ENCODE measurements at places on chromosomes 12 and 14.
A peak's percentile ranks its signal among the peaks of the same experiment; 100 is the strongest.

DNA sequence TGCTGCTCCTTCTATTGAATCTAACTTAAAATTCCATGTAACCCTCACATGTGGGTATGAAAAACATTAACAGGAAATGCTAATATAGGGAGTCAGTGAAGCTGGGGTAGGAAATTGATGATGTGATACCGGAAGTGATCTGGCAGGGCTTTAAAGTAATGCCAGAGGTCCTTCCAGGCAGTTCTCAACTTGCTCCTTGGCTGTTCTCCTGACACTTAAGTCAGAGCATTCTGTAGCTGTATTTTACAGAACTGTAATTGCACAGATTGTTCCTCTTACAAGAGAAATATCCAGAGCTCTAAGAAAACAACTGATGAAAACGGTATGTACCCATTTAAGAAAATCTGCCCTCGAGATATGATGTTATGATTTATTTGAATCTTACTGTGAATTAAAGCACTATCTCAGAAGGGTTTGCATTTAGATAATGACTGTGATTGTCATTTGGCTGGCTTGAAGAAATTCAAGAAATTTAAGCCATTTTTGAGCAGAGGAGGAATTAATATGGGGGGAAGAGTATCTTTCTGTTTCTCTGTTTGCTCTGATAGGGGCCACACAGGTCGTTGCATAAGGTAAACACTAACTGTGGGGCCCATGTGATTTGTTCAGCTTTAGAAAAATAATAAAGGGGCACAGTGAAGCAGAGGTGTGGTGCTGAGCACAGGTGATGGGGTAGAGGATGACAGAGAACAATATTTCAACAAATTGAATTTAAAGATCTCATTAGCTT is 88.4 kb downstream of the BBS10 start:
- DNase-seq, result no peak

DNA sequence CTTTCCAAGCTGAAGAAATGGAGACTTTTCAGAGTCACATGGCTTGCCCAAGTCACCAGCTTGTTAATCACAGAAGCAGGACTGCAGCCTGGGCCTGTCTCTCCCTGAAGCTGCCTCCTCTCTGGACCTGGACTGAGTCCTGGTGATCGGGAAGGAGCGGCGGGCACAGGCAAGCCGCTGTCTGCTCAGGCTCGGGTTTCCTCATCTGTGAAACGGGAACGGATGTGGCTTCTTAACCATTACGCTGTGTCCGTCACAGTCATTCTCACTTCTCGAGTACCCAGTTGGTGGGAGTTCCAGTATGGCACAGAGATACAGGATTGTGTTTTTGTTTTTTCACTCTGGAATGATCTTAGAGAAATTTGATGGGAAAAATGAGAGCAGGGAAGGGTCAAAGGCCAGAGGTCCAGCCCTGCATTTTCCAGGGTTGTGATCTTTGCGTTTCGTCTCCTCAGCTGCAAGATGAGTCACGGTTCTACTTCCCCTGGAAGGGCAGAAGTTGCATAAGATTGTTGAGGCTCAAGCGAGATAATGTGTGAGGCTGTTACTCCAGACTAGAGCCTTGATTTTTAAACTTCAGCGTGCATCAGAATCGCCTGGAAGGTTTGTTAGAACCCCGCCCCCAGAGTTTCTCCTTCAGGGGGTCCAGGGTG is 7.6 kb upstream of the LRTM2 start:
- no peak for DNase-seq

DNA sequence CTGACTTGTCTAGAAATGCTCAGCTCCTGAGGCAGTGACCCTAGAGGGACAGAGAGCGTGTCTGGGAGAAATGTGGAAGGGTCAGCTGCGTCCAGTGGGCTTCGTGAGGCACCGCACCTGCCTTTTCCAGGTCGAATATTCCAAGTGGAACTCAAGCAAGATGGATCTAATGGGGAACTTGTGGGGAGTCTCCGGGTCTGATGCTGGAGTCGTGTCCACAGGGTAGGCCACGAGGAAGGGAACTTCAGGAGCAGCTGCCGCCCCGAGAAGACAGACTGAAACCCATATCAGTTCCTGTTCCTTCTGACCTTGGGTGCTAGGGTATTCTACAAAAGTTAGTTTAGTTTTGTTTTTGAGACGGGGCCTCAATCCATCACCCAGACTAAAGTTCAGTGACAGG is 67.5 kb downstream of the TNFAIP2 start:
- no peak for DNase-seq

DNA sequence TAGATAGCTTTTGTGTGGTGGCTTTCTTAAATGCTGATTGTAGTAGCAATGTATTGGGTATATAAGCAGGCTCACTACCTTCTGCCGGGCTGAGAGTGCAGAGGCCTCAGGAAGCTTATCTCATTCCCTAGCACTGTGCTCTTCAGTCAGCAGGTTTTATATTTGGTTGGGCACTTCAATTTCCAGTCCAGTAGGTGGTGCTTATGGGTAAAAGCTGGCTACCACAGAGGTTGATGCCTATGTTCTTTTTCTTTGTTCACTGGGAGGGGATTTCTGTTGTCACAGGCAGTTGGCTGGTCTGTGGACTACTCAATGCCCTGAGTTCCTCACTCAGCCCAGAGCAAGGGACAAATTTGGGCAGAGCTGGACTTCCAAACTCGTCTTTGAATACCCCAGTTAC is 43.0 kb upstream of the GLIPR1 start:
- no peak for DNase-seq

- DNase-seq, result no peak
Observed at GRCh38 chr12:111224186-111225066, 144.5 kb downstream of the PHETA1 start.

DNA sequence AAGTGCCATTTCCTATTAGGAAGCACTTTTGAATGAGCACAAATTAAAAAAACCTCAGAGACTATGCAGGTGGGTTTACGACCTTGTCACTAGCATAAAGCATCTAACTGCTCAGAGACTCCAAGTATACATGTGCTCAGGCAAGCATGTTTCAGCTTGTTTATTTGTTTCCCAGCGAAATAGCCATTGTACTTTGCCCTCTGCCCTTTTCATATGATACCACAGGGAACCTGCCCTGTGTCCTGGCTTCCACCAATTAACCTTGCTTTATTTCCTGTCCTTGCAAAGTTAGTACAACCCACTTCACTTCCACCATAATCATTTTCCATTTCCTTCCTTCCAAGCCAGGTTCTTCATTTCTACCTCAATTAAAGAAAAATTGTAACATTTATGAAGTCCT is 194.9 kb downstream of the DUSP6 start:
- DNase-seq, result no peak

DNA sequence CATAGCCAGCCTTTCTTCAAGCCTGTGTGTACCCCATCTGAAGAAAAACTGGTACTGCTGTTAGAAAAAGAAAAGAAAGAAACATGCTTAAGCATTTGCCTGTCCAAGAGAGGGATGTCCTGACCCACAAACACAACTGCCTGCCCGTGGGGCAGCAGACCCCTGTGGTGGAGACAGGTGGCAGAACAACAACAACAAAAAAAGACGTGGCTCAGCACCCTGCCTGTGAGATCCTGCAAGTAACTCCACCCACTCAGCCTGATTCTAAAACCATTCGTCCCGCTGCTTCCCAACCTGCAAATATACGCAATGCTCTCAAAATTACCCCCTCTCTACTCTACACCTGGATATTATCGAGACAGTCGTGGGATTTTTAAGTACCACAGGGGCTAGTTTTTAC is 64.9 kb upstream of the ZDHHC17 start:
- no peak for DNase-seq

GRCh38 chr12:80422550-80422949 is 21.5 kb upstream of the PTPRQ start:
- DNase-seq, result no peak

GRCh38 chr12:74791365-74791764 is 253.7 kb downstream of the ATXN7L3B start:
- DNase-seq, result no peak

DNA sequence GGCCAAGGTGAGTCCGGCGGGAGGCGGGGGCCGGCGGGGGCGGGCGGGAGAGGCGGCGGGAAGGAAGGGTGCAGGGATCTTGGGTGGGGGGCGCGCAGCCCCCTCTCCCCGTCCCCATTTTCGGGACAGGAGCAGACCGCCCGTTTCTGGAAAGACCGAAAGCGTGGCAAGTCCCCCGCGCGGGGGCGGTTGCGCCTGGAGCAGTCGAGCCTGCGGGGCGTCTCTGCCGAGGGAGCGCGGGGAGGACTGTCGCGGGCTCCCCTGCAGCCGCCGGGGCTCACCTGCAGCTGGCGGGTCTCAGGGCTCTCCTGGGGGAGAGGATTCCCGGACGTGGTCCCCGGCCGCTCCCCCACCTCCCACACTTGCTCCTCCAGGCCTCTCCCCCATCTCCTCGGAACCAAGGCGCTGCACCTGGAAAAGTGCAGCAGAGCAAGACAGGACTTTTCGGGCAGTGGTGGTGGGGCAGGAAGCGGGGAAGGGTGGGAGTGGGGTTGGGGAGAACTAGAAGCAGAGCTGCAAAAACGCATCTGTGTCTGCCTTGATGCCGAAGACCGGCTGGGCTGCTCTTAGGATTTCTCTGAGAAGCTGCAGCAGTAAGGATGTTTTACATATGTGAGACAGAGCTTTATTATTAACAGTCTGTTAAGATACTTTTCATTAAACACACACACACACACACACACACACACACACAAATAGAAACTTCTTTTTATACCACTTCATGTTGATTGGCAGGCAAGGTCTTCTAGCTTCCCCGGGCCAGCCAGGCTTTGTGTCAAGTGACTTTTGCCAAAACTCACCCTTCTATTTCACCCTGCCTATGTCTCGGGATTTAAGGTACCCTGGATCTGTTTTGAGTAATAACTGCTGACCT is 677 bp downstream of the C12orf75 start:
- peak; percentile 55 for DNase-seq

GRCh38 chr12:98185606-98186005 is 329.8 kb upstream of the TMPO start:
- no peak for DNase-seq

GRCh38 chr14:103372552-103373304 is 12.5 kb upstream of the MARK3 start:
- peak; percentile 52 for DNase-seq

- DNase-seq, result no peak
Observed at GRCh38 chr14:99331811-99332210, 59.8 kb upstream of the BCL11B start.

DNA sequence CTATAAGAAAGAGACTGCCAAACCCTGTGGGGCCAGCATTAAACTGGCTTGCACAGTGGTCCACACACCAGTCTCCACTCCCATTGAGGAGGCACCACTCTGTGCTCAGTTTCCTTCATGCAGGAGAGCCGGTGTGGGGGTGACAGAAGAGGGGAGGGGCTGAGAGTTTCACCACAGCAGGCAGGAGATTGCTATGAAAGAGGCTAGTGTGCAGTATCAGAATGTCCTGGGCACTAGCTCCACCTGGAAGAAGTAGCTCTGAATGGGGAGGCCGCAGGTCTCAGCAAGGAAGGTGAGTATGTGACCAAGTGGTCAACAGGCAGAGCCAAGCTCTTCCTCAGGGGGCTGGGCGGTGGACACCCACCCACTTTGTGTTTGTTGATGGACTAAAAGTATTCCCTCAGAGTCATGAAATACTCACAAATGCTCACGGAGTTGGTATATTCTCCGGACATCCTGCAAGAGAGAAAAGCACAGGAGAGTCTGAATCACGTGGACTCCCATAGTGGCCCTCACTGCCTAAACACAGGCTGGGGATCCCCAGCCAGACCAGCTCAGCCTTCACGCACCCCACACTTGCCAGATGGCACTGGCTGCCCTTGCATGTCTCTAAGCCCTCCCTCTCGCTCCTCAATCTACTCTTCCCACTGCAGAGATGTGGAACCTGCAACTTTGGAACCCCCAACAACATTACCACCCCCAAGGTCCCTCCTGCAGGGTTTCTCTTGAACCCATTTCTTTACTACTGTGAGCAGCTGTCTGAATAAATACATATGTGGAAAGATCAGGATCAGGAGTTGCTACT is 7.8 kb upstream of the KRT72 start:
- DNase-seq, result peak; percentile 23

DNA sequence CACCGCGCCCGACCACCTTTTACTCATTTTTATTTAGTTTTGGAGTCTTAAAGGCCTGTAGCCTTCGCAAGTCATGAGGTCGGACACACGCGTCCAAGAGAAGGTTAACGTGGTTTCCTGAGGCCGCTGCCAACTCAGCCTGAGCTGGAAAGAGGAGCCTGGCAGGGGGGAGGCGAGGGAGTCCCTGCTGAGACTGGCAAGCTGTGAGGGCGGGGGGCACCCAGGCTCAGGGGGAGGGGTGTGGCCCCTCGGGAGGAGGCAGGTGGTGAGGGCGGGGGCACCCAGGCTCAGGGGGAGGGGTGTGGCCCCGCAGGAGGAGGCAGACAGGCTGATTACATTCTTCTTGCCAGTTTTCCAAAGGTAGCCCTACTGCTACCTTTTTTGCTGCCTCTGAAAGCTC is 143.2 kb downstream of the PIWIL1 start:
- DNase-seq, result no peak

GRCh38 chr12:74790931-74791330 is 253.3 kb downstream of the ATXN7L3B start:
- no peak for DNase-seq

GRCh38 chr14:39712293-39712999 is 280.2 kb upstream of the FBXO33 start:
- DNase-seq, result no peak

GRCh38 chr14:22026527-22026926 is 352.9 kb upstream of the OR4E1 start:
- DNase-seq, result no peak

DNA sequence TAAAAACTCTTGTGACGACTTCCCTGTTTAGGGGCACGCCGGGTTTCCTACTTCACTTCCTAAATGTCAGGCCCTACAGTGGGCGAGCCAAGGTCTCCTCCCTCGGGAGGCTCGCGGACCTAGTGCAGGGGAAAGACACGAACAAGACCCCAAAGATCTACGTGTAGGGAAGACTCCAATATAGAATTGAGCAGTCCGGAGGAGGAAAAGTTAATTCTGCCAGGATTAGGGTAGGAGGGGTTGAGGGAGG is 564 bp downstream of the ATXN3 start:
- DNase-seq, result peak; percentile 37

GRCh38 chr14:64728106-64728505 is 23.9 kb downstream of the PLEKHG3 start:
- DNase-seq, result no peak

DNA sequence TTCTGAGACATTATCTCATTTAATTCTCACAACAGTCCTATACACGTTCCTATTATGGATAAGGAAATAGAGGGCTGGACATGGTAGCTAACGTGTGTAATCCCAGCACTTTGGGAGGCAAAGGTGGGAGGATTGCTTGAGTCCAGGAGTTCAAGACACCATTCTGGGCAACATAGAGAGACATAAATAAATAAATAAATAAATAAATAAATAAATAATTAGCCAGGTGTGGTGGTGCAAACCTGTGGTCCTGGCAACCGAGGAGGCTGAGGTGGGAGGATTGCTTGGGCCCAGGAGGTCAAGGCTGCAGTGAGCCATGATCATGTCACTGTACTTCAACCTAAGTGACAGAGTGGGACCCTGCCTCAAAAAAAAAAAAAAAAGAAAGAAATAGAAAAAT is 22.6 kb downstream of the DACT1 start:
- DNase-seq, result no peak

Data from stimulated activated CD8-positive, alpha-beta memory T cell treated with anti-CD3 and anti-CD28 coated beads, Interleukin-4, amount 100 ng/mL, for 48 hours (primary cell).